Activated T-helper 9 cell treated with anti-CD3 and anti-CD28 coated beads, Interleukin-2, amount 50 U/mL, for 16 hours (primary cell): ENCODE measurements at places on chromosomes 1 and 21.

DNA sequence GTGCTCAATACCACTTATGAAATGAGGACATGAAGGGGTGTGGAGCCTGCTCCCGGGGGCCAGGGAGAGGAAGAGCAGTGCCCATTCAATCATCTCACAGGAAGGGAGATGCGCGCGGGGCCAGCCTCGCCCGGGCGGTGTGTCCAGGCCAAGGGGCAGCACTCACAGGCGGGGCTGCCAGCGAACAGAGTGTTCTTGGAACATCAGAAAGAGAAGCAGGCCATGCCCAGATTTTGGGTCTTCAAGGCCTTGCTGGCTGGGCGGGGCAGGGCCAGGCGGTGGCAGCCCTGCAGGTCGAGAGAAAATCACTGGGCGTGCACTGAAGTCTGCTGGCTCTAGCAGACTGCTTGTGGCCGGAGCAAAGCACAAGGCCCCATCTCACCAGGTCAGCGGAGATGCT, 168.6 kb downstream of the PRDM16 start:
- DNase-seq: no peak

- DNase-seq: no peak
Observed at GRCh38 chr1:202073206-202073605, 49.5 kb upstream of the GPR37L1 start.

DNA sequence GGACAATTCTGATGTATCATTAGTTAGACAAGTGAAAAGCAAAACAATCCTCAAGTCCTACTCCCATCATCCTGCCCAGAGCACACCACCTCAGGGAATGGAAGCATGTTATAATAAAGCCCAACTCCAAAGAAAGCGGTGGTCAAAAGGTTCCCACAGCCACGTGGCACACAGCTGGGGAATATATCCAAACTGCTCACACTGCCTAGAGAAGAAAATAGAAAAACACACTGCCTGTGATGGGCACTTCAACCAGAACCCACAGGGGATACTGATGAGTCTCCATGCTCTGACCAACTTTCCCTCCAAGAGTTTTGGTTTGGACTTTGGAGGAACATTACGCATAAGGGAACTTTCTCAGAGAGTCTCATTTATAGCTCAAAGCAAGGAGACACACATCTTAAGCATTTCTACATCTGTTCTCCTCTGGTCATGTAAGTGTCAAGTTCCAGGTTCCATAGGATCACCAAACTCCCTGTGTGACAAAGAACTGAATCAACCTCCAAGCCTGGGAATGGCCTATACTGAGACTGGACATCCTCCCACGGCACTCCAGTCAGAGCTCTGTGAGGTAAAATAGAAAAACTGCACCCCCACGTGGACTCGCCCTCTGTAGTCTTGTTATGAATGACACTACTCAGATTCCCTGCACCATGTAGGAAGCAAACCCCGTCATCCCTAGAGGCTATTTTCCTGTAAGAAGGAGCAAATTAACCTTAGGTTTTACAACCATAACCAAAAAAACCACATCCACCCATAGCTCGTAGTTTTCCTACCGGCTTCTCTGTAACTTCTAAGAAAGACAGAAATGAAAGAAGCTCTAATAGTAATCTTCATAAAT, 12.2 kb downstream of the DSTYK start:
- peak; percentile 12 for DNase-seq

DNA sequence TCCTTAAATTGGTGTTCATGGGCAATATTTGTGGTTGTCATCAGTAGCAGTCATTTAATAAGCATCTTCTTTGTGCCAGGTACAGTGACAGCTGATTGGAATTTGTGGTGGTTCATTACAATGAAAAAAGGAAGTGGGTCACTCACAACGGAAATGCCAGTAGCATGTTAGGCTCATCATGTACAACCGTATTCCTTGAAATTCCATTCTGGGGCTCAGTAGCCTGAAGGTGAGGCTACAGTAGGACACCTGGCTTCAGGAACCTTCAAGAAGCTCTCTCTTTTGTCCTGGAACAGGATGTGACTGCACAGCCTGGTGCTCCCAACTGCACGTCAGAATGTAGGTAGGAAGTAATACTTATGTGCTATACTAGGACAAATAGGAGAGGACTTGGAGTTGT, 93.9 kb downstream of the ST3GAL3 start:
- no peak for DNase-seq

- DNase-seq: no peak
Observed at GRCh38 chr1:14778898-14779865, 180.7 kb downstream of the KAZN start.

- no peak for DNase-seq
Observed at GRCh38 chr1:113742515-113742914, 16.8 kb downstream of the PHTF1 start.

GRCh38 chr1:79726911-79727310, 720.4 kb upstream of the ADGRL4 start:
- DNase-seq: no peak
